ENCODE measurements at places on chromosomes 2 and 18.
A peak's percentile ranks its signal among the peaks of the same experiment; 100 is the strongest.

DNA sequence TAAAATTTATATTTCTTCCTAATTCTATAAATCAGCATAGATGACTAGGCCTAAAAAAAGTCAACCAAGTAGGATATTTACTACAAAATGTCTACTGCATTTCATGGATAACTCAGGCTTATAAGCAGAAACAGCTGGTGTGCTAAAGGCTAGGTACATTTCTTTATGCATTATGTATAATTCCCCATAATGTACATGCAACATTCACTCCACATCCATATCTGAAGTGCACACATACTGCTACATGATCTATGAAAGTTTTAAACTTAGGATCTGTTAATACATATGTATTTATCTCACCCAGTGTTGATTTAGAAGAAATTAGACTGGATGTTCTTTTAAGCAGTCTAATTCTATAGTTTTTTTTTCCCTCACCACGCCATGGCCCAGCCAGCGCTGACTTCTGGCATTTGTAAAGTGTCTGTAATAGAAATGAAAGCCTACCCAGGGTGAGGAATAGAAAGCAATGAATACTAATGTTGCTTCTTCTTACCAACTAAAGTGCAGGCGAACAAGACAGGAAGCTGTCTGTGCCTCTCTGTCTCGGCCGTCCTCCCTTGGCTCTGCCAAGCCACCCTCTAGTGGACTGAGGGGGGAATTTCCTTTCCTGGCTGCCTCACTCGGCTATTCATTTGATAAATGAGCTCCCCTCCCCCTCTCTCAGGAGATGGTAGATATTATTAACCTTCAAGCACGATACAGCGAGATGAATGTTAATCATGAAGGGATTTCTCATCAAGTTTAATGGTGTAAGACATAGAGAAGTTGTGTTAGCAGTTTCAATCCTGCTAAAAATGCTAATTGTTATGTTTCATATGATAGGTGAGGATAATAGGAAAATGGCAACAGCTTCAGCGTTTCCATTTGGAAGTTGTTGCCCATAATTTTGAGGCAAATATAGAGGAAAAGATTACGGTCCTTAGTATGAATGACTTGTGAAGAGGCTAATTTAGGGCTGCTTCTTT lies 384.5 kb downstream of the MTX2 start:
- H3K27me3 ChIP-seq = peaks cover 29% of the 10 kb centered on the region
- peaks cover 6% of the 10 kb centered on the region for H3K36me3 ChIP-seq
- peak; percentile 81 for DNase-seq

- DNase-seq = no peak
- H3K27ac ChIP-seq = no peak overlapping the region
- peaks cover 38% of the 10 kb centered on the region for H3K36me3 ChIP-seq
- H3K27me3 ChIP-seq = no peaks in the 10 kb centered on the region
- H3K4me1 ChIP-seq = no peaks in the 10 kb centered on the region
- no peak overlapping the region for H3K4me3 ChIP-seq
These were observed 50.4 kb downstream of the PDK1 start for GRCh38 chr2:172606285-172606684.

DNA sequence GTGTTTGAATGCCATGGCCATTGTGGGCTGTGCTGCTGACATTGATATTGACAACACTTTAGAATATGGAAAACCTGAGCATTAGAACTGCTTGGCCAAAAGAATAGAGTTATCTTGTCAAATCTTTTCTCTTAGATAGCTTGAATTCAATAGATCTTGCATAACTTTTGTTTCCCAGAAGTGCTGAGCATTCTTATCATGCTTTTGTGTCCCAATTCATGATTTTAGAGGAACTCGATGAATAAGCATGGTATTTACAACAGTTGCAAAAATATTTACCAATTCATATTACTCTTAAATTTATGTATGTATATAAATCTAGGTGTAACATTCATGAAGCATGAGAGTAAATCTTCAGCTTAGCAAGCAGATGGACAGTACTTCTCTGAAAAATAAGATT lies 508.0 kb downstream of the BCL11A start:
- H3K4me1 ChIP-seq = no peaks in the 10 kb centered on the region
- H3K4me3 ChIP-seq = no peak overlapping the region
- H3K27ac ChIP-seq = no peak overlapping the region

DNA sequence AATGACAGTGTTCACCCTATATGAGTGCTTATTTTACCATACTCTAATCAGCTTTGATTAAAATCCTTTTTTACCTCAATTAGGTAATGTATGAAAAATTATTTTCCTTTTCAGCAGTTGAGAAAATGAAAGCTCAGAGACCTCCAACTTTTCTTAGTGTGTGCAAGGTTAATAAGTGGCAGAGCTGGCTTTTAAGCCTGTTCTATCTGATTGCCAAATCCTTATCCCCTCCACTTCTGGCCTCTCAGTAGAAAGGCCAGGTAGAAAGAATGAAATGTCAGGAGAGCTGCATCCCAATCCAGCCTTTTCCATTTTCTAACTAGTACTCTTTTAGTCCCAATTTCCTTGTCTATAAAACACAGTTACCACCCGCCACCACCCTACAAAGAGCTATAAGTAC lies 67.6 kb upstream of the LCLAT1 start:
- DNase-seq = no peak
- H3K27ac ChIP-seq = no peak overlapping the region
- no peak overlapping the region for H3K4me3 ChIP-seq
- H3K27me3 ChIP-seq = peaks cover 26% of the 10 kb centered on the region
- H3K36me3 ChIP-seq = no peaks in the 10 kb centered on the region
- H3K4me1 ChIP-seq = no peaks in the 10 kb centered on the region

DNA sequence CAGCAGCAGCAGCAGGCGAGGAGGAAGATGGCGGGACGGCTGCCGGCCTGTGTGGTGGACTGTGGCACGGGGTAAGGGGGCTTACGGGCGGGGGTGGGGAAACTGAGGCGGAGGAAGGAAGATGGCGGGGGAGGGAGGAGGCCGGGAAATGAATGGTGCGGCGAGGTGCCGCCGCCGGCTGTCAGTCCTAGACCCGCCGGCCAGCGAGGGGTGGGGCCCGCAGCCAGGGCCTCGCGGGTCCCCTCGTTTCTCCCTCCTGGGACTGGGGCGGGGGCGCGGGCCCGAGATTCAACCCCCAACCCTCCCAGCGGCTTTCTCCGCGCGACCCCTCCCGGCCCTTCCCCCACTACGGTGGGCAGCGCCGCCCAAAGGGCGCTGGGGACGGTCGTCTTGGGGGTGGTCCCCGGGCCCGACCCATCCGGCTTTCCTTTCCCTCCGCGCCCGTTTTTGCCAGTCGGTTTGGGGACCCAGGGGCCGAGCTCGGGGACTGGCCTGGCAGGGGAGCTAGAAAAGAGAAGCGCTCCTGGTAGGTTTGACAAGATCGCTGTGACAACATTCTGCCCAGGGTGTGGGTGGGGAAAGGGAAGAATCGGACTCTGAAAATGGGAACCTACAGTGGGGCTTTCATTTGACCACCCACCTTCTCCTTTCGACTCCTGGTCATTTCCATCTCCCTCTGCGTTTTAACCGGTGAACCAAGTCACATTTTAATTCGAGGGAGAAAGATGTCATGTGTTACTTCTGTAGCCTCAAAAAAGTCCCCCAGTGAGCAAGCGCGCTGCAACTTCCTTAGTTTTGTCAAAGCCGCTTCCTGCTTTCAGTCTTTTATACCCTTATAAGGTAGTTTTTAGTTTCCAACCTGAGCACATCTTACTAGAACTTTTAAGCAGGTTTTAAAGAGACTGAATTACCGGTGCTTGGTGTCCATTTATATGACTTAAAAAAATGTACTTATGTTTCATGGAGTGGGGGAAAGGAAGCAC lies 655 bp downstream of the ACTR3 start:
- peak; percentile 73 for DNase-seq
- H3K4me3 ChIP-seq = peak overlapping the region; percentile 91
- no peaks in the 10 kb centered on the region for H3K27me3 ChIP-seq
- peaks cover 24% of the 10 kb centered on the region for H3K36me3 ChIP-seq
- peak overlapping the region; percentile 96 for H3K27ac ChIP-seq
- H3K4me1 ChIP-seq = peaks cover 56% of the 10 kb centered on the region

GRCh38 chr2:219569041-219569440 lies 2.3 kb downstream of the OBSL1 start:
- no peaks in the 10 kb centered on the region for H3K27me3 ChIP-seq
- peaks cover 19% of the 10 kb centered on the region for H3K36me3 ChIP-seq
- DNase-seq = no peak
- H3K4me1 ChIP-seq = peaks cover 7% of the 10 kb centered on the region
- H3K4me3 ChIP-seq = peak overlapping the region; percentile 49

- DNase-seq = peak; percentile 39
- peak overlapping the region; percentile 40 for H3K27ac ChIP-seq
- no peaks in the 10 kb centered on the region for H3K27me3 ChIP-seq
- H3K4me3 ChIP-seq = no peak overlapping the region
- H3K36me3 ChIP-seq = no peaks in the 10 kb centered on the region
These were observed 145.6 kb downstream of the METTL4 start for GRCh38 chr18:2425426-2426317.

- peak; percentile 72 for DNase-seq
- no peaks in the 10 kb centered on the region for H3K27me3 ChIP-seq
- H3K27ac ChIP-seq = peak overlapping the region; percentile 71
- peak overlapping the region; percentile 5 for H3K4me3 ChIP-seq
- H3K36me3 ChIP-seq = peaks cover 61% of the 10 kb centered on the region
These were observed 4.5 kb downstream of the IDH1 start for GRCh38 chr2:208250388-208250787.

GRCh38 chr2:180943275-180943674 lies 37.1 kb upstream of the UBE2E3 start:
- no peak overlapping the region for H3K4me3 ChIP-seq
- no peak for DNase-seq
- no peak overlapping the region for H3K27ac ChIP-seq
